ENCODE measurements at places on chromosomes 13 and 19.
A peak's percentile ranks its signal among the peaks of the same experiment; 100 is the strongest.

DNA sequence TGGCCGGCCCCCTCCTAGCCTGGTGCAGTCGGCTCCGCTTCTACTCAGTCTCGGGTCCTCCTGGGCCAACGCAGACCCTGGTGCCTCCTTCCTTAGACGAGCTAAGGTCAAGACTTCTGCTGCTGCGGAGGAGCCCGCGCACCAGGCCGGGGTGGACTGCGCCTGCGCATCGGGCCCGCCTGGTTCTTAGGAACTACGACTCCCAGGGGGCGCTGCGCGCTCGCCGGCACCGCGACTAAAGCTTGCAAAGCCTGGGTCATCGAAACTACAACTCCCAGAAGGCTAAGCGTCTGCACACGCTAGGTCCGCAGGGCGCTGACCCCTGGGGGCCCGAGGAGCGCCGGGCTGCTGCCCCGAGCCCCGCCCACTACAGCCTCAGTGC lies at the start of gene ZNF835:
Gene ZNF835, minus strand, starts transcription at position 145 of the 382 bp plus-strand sequence. CDS start 6,559 bp downstream, outside the sequence.
- peak; percentile 95 for DNase-seq

DNA sequence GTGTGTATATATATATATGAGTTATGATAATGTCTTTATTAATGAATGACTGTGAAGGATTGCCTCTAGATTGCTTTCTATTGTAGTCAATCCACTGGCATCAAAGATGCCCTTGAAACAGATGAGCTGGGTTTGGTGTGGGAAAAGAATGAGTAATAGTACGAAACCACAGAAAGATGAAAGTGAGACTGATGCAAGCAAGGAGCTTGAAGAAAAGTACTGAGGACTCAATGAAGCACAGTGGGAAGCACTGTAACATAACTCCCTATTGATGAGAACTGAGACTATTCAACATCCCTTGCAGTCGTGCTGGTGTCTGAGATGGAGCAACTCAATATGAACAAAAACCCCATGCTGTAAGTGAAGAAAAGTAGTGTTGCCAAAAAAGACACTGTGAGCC lies 1794.2 kb downstream of the SLITRK5 start:
- no peak for DNase-seq

DNA sequence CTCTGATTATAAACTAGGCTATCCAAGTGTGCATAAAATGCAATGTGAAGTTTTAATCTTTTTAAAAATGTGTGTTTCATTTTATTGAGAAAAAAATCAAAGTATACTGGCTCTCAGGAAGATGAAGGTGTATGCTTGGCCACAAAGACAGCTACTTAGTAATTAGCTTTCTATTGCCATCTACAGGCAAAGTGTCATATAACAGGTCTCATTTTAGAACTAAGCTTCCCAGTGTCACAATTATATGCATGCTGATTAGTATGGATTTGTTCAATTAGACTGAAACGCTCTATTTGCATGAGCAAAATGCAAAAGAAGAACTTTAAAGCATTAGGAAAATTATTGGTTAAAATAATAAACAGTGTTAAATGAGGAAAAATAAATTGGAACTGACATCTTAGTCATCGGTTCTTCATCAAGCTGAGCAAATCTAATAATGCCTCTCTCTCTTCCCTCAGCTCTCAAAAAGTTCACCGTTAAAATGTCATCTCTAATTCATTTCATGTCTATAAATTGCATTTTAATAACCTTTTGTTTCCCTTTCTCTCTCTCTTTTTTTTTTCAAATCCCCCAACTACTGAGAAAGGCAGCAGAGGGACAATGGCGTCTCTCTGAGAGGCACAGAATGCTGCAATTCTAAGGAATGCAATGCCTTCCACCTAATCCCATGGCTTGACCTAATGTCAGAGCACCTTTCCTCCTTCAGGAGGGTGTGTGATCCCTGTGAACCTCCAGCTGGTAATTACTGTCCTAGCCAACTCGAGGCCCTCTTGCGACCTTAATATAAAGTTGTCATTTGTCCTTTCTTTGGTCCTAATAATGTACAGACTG lies 313.1 kb upstream of the MAB21L1 start:
- peak; percentile 40 for DNase-seq

DNA sequence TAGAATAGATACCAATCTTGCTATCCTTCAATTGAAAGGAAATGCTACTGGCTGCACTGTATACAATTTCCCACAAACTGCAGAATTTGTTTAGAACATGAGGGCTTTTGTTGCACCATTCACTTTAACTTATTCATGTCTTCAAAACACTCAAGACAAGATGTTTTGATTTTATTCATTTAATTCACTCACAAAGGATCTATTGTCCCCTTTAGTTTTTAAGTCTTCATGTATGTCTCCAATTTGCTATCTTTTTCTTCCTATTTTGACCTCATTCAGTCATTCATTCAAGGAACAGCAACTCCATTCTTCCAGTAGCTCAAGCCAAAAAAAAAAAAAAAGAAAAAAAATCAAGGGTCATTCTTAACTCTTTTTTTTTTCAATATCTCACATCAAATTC lies 130.6 kb upstream of the SOX21 start:
- no peak for DNase-seq

DNA sequence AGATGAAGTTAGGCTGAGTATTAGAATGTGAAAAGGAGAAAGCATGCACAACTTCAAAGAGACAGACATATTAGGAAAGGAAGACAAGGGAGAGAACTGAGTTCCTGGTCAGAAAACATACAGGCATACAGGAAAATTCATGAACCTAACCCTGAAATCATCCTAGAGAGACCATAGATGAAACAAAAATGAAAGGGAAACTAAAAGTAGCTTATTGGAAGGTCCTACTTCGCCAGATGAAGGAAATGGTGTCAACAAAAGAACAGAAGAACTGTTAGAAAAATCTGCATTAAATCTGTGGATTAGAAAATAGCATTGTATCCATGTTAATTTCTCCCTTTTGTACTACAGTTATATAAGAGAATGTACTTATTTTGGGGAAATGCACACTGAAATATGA lies 169.0 kb upstream of the UFM1 start:
- no peak for DNase-seq

- DNase-seq, result no peak
Measured at GRCh38 chr19:52600639-52601024, 30.5 kb downstream of the ZNF701 start.

- DNase-seq, result no peak
Measured at GRCh38 chr13:45320876-45321629, 19.9 kb downstream of the TPT1 start.

DNA sequence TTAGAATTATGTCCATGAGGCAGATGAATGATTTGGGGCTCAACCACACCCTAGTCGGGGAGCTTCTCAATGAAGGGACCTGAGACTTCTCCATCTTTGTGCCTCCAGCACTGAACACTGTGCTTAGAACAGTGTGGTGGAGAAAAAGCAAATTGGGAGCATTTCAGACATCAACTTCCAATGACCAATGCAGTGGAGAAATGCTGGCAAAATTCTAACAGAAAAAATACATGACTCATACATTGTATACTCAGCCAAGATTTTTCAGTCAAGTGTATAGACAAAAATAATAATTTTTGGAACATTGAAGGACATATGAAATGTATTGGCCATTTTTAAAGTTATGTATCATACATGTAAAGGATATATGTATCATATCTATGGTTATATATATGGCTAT lies 134.7 kb downstream of the FGF14 start:
- no peak for DNase-seq

- no peak for DNase-seq
Measured at GRCh38 chr19:16259385-16260159, 61.9 kb downstream of the AP1M1 start.

DNA sequence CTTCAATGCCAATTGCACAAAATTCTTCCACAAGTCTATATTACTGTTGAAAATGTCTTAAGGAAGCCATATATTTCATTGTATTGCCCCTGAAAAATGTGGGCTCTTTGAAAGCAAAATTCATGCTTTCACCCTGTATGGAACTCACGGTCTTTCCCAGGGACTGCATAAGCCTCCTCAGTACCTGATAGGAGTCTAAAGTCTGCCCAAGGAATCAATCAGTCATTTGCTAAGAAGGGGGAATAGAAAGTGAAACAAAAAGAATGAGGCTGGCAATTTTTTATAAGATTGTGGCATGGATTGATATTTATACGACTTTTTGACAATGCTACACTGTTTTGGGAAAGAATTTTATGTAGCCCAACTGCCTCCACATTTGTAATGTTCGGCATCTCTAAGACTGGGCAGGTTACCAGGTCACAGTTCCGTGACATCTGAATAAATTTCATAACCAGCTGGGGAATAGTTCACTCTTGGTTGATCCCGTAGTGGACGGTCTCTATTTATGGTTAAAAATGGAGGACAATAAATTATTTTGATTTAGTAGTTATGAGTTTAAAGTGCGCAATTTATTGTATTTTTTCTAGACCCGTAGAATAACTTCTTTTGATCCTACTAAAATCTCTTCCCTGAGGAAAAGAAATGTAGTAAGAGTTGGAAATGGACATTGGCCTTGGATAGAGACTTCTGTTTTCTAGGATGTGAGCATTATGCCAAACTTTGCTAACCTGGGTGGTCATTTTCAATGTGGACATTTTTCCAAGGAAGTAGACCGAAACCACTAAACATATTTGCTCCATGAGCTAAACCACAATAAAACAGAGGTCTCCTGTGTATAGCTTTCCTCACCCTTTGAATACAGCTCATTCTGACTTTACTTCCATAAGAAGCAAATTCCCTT lies 1585.4 kb downstream of the EFNB2 start:
- DNase-seq, result no peak

GRCh38 chr13:32663660-32664059 lies 77.4 kb downstream of the PDS5B start:
- DNase-seq, result no peak

GRCh38 chr19:49506575-49507105 lies 5.8 kb upstream of the FCGRT start:
- no peak for DNase-seq
